ENCODE measurements at places on chromosomes 11 and 22.

GRCh38 chr11:75767793-75768111 is 826 bp upstream of the DGAT2 start:
- DNase-seq: no peak

DNA sequence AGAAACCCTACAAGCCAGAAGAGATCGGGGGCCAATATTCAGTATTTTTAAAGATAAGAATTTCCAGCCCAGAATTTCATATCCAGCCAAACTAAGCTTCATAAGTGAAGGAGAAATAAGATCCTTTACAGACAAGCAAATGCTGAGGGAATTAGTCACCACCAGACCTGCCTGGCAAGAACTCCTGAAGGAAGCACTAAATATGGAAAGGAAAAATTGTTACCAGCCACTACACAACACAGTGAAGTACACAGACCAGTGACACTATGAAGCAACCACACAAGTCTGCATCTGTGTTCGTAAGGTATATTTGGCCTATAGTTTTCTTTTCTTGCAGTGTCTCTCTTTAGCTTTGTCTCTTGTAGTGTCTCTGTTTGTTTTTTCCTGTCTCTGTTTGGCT is 29.0 kb downstream of the TMEM225 start:
- DNase-seq: no peak

DNA sequence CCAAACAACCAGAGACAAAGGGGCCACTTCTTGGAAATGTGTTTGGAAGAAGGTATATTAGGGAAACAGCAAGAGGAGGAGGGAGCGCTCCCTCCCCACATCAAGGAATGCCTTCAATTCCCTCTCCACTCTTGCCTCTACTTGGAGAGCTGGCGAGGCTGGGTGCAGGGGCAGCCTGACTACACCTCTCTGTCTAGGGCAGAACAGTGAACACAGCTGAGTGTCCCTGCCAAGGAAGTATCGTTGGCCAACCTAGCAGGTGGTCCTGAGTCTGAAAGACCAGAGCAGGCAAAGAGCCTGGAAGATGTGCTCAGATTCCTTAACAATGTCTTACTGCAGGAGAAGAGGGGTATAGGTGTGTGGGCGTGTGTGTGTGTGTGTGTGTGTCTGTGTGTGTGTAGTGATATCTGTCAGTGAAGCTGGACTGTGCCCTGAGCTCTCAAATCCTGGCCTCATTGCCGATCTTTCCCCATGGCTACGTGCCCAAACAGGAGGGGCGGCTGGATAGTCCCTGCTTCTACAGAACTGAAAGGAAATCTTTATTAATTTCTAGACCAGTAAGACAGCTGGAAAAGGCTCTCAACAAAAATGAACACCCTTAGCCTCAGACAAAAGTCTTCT is 46.8 kb downstream of the PAMR1 start:
- no peak for DNase-seq

GRCh38 chr11:123484448-123484847 is 54.4 kb downstream of the GRAMD1B start:
- DNase-seq: no peak

DNA sequence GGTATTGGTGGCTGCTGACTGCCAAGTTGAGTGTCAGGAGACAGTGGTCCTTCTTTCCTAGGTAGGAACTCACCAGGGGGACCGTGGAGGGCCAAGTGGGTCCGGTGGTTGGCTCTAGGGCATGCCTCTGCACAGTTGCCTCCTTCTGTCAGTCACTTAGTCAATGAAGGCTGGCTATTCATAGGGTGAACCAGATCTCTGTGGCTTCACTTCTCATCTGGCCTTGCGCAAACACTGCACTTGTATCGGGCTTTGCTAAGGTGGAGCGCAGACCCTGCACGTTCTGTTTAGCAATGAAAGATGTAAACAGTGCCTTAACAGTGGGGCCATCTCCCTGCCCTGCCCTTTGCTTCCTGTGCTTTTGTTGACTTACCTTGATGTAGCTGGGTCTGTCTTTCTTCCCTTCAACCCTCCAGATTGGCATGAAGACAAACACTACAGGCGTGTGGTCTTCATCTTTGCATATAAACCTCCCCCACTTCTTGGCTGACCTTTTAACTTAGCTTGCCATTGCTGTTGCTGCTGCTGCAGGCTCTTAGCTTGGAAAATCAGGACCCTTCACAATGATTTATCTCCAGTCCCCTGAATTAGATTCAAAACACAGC is 6.7 kb upstream of the SORL1-AS1 start:
- DNase-seq: no peak

GRCh38 chr11:48007677-48008076 is 27.3 kb downstream of the PTPRJ start:
- DNase-seq: no peak

DNA sequence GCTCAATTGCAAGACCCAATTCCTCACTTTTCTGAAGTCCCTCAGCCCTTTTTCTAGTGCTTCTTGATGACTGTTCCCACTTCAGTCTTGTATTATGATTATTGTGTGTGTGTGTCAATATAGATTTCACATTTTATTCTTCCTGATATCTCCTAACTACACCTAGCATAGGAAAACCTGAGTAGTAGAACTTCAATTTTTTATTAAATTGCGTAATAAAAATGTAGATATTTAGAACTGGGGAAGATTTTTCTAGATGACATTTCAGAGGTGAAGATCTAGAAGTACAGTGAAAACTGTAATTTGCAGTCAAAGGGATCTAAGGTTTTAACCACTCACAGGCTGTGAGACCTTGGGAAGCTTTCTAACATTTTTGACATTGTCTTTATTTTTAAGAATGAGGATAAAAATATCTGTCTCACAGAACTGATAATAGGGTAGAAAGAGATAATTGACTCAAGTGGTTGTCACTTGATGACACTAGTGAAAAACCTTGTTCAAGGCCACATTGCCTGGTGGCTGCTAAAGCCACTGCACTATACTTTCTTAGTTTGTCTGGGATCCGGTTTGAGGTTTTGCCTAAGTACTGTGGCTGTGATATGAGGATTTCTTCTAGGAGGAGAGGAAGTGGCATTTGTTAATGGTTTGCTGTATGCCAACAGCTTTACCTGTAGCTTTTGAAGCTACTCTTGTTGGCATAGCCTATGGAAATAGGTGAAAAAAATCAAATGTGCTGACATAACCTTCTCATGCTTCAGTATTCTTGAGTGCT is 32.2 kb upstream of the SESN3 start:
- no peak for DNase-seq

GRCh38 chr11:1125803-1126202 is 31.9 kb upstream of the MUC5AC start:
- DNase-seq: no peak

DNA sequence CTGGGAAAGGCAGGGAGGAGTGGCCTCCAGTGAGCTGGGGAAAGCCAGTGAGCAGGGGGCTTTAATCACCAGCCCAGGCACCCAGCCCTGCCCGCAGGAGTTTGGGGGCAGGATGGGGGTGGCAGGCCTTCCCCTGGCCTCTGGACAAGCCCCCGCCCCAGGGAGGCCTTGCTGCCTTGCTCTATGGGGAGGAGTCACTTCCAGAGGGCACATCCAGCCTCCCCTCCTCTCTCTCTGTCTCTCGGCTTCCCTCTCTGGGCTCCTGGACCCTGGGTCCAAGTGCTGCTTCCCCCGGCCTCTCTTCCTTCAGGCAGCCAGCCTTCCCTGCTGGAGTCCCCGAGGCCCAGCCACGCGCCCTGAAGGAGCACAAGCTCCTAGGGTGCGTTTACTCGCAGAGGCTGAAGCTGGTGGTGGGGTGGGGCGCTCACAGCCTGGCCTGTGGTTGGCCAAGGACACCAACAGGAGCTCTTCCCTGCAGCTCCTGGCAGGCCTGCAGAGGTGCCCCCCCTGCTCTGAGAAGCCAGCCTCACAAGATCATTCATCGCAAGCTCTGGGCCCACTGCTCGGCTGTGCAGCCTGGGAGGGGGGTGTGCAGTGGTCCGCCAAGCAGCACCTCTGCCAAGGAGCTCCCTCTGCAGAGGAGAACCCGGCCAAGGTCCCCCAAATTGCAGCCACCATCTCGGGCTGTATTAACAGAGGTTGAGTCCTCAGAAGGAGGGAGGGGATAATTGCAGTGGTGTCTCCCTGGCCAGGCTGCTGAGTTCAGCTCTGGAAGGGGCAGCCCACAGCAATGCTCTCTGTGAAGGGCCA is 25.4 kb downstream of the OSBPL5 start:
- no peak for DNase-seq

GRCh38 chr22:37137903-37138665 is 11.6 kb downstream of the IL2RB start:
- no peak for DNase-seq

DNA sequence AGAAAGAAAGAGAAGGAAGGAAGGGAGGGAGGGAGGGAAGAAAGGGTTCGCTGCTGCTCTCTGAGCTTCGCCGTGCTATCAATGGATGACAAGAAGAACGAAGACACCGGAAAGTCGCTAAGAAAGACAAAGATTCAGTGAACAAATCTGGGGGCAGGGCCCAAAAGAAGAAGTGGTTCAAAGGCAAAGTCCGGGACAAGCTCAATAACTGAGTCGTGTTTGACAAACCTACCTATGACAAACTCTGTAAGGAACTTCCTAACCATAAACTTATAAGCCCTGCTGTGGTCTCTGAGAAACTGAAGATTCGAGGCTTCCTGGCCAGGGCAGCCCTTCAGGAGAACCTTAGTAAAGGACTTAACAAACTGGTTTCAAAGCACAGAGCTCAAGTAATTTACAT is 2.9 kb upstream of the TTLL1 start:
- no peak for DNase-seq

- no peak for DNase-seq
Measured at GRCh38 chr11:19842505-19842904, 129.9 kb downstream of the NAV2 start.

DNA sequence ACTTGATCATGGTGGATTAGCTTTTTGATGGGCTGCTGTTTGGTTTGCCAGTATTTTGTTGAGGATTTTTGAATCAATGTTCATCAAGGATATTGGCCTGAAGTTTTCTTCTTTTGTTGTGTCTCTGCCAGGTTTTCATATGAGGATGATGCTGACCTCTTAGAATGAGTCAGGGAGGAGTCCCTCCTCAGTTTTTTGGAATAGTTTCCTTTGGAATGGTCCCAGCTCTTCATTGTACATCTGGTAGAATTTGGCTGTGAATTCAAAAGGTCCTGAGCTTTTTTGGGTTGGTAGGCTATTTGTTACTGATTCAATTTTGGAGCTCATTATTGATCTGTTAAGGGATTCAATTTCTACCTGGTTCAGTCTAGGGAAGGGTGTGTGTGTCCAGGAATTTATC is 78.1 kb downstream of the CTSC start:
- no peak for DNase-seq

DNA sequence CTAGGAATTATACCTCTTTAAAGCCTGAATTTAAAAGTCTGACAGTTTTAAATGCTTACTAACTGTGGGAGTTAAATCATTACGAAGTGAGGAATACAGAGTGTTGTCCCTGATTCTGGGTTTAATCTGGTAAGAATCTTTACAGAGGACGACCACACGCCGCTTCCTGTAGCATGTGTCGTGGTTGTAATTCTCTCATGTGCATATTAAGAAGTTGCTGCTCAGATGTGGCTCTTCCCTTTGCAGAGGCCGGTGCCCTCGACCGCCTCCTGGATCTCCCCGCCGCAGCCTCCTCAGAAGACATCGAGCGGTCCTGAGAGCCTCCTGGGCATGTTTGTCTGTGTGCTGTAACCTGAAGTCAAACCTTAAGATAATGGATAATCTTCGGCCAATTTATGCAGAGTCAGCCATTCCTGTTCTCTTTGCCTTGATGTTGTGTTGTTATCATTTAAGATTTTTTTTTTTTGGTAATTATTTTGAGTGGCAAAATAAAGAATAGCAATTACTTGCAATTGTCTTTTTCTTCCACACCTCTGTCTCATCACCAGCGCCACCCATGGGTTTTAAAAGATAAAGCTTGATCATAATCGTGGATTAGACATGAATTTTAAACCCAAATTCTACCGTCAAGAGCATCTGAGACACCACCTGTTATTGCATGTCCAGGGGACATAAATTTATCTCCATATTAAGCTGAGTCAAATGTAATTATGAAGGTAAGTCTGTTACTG is 6.5 kb downstream of the GAL start:
- no peak for DNase-seq

GRCh38 chr11:11501546-11502262 is 120.1 kb downstream of the GALNT18 start:
- no peak for DNase-seq

DNA sequence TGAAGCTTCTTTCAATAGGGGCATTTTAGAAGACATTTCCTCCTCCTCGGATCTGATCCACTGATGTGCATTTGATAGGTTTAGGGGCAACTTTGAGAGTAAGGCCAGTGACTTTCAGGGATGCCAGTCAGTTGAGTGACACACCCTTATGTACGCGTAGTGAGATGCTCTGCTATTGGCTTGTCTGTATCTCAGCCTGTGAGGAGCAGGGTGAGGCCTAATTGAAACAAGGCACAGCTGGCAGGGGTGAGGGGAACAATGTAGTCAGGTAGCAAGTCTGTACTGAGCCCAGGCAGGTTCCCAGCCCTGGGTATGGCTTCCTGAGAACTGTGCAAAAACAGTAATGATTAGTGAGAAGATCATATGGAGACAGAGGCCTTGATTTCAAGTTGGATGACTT is 61.5 kb downstream of the STIM1 start:
- no peak for DNase-seq

DNA sequence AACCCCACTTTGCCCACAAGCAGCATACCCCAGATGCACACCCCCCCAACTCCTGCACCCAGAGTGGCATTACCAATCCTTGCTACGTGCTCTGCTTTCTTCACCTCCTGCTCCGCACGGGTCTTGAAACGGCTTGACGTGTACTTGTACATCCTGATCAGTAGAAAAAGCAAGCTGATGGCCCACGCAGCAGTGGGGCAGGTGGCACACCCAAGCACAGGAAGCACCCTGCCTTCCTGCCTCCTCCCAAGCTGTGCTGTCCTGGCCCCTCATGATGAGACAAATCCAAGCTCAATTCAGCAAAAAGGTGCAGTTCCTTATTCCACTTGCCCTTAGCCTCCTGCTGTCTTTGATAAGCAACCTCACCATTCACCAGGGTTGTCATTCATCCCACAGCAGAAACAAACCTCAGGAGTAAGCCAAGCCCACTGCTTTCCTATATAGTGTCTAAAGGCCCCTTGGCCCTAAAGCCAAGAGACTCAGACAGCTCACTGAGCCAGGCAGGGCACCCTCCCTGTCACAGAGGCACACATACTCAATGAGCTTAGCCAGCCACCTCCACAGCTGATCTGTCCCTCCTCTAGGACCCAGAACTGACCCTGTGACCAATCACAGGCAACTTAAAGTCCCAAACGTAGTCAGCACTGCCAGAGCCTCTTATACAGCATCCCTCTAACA is 27.8 kb downstream of the MORC2 start:
- DNase-seq: no peak

GRCh38 chr11:116250155-116250554 is 522.6 kb downstream of the BUD13 start:
- DNase-seq: no peak

- no peak for DNase-seq
Measured at GRCh38 chr22:33625959-33626358, 294.3 kb downstream of the LARGE1 start.

GRCh38 chr11:62400760-62401159 is 18.1 kb upstream of the SCGB1A1 start:
- DNase-seq: no peak

DNA sequence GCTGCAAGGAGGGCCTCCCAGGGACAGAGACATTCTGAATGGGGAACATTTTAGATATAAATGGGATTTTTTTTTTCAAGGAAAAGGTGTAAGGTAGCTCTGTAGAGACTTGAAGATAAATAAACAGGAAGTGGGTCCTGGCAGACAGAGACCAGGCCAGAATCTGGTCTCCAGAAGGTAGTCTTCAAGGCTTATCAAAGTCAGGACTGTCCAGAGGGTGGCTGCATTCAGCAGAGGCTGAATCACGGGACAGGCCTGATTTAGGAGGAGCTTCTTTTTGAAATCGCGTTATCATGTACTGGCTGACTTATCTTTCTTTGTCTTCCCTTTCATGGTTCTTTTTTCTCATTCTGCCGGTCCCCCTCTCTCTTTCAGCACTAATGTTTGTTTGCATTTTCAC is 542.9 kb downstream of the NTM start:
- no peak for DNase-seq

Data from GM19239 (cell line).